ENCODE measurements at places on chromosomes 7 and 10.

DNA sequence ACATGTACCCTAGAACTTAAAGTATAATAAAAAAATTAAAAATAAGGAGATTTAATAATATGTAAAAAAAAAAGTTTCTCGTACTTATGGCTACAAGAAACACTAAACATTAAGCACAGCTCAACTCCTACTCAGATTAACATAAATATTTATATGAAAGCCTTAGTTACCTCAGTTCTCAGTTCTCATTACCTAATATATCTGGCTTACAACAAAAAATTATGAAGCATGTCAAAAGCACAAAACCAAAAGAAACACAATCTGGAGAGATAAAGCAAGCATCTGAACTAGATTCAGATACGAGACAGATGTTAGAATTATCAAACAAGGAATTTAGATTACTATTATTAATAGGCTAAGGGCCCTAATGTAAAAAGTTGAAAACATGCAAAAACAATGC is 40.1 kb downstream of the RNF133 start:
- no peak for DNase-seq

DNA sequence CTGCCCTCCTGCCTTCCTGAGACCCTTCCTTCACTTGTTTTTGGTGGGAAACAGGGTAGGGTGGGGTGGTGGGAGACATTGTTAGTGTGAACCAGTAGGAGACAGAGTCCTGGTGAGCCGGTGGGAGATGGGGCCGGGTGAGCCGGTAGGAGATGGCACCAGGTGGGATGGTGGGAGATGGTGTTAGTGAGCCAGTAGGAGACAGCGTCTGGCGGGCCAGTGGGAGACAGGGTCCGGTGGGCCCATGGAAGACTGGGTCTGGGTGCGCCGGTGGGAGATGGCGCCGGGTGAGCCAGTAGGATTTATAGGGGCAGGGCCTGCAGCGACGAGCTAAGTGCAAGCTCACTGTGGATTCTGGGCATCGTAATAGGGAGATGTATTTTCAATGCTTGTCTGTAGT is 116.8 kb downstream of the TRRAP start:
- DNase-seq, result no peak

DNA sequence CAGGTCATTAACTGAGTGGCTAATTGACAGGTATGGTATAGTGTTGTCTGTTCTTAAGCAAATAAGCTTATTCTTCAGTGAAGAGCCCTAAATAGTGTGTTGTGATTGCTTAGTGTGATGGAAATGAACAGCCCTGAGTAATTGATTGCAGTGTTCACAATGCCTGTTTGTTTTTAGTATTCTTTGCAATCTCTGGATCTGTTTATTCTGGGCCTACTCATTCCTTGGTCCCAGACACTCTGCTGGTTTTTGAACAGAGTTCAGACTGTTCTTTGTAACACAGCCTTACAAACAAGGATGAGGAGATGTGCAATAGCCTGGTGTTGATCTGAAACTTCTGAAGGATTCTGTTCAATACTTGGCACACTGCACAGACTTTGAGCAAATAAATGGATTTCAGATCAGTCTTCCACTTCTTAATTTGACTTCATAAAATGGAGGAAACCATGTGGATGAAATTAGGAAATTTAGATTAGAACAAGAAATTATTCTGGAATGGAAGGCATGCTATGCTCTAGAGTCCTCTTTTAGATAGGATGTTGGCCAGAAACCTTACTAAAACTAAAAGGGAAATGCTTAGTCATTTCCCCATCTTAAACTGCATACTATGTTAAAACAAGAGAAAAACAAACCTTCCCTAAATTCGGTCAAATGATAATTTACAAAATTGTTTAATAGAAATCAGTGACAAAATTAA is 444.2 kb upstream of the SEMA3D start:
- no peak for DNase-seq

GRCh38 chr10:98418665-98419468 is 3.9 kb upstream of the PYROXD2 start:
- DNase-seq, result no peak

DNA sequence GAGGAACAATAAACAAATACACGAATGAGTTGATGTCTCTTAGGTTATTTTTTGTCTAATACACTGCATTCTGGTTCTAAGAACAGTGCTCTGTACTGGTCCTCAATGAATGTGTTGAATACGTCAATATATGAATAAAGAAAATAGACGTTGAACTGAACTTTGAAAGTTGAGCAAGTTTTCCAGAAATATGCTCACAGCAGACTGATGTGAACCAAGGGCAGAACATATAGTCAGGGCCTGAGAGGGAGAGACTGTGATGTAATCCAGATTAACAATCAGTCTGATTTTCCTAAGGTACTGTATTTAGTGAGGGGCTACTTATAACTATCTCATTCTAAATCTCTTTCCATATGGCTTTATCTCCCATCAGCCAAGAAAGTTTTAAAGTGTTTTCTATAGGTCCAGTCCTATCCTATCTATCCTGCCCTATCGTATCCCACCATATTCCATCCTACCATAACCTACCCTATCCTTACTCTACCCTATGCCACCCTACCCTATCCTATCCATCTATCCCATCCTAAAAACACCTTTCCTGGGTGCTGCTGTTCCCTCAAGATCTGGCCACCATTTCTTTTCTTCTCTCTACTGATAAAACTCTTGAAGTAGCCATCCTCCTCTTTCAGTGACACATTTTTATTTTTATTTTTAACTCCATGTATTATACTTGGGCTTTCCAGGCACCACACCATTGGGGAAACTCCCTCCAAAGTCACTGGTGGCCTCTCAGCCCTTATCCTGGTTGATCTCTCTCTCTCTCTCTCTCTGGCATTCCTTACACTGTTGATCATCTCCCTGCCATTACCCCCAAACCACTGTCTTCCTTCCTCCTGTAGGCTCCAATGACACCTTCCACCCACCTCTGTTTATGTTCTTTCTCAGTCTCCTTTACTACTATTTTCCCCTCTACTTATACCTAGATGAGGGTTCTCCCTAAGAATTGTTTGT is 212.3 kb upstream of the SLC26A5 start:
- DNase-seq, result no peak

DNA sequence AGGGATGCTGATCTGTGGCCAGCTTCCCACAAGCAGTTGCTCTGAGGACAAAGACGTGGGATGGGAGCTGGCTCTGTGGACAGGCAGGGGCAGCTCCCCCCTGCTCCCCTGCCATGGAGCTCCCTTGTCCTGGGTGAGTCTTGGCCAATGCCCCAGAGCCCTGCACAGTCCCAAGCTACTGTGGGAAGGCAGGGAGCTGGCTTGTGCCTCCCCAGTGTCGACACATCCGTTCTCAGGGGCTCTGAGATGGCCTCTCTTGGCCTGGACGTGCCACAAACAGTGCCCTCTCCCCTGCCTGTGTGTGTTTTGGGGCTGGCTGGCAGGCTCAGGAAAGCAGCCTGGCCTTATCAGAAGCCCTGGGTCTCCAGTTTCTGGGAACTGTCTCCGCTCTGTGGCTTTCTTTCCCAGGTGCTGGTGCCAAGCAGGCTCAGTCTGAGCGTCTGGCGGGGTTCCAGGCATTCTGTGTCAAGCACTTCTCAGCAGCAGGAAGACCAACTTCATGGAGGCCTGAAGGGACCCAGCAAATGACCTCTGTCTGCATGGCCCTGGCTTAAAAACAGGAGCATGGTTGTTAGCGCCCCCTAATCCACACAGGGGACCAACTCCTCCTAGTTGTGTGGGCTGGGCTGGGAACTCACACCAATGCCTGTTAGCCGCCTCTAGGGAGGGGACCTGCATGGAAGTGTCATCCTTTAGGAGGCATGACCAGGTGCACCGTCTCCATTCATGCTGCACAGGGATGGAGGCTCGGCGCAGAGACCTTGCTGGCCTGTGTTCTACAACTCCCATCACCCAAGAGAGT is 375.2 kb downstream of the RPS24 start:
- DNase-seq, result no peak

GRCh38 chr10:31701546-31701945 is 227.1 kb downstream of the ARHGAP12 start:
- DNase-seq, result no peak

- DNase-seq, result peak; percentile 46
These were observed 21.4 kb upstream of the VOPP1 start for GRCh38 chr7:55593515-55594318.

GRCh38 chr7:480531-481218 is 39.0 kb downstream of the PDGFA start:
- no peak for DNase-seq

- no peak for DNase-seq
These were observed 3.6 kb downstream of the NPM3 start for GRCh38 chr10:101779544-101780186.

GRCh38 chr10:10014846-10015245 is 1002.8 kb upstream of the CELF2 start:
- no peak for DNase-seq

DNA sequence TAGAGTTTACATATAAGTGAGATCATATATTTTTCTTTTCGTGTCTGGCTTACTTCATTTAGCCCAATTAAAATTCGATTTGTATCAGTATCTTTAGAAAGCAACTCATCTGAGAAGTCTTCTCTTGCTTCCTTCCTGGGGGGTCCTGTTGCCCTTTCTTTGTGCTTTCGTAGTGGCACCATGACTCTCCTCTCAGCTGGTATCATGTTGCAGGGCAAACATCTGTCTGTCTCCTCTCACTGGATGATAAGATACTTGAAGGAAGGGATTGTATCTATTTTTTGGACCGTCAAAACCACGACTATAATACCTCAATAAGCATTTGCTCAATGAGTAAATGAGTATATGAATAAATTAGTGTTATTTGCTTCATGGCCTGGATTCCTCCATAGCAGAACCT is 382.5 kb upstream of the SORCS1 start:
- DNase-seq, result no peak

DNA sequence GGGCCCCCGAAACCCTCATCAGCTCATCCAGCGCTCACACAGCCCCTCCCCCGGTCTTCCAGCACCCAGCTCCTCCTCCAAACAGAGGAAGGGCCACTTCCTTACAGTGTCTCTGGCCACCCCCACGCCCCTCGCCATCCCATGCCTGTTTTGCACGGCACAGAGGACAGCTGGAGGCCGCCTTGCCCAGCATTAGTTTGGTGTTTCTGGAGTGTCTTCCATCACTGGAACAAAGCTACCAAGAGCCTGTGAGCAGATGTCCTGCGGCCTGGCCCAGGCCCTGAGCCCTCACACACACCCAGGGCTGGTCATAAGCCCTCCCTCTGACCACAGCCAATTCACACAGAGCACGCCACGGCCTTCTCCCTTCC is 82.3 kb downstream of the MAD1L1 start:
- DNase-seq, result no peak

- no peak for DNase-seq
These were observed 86.5 kb upstream of the TMEM72 start for GRCh38 chr10:44824607-44825006.

DNA sequence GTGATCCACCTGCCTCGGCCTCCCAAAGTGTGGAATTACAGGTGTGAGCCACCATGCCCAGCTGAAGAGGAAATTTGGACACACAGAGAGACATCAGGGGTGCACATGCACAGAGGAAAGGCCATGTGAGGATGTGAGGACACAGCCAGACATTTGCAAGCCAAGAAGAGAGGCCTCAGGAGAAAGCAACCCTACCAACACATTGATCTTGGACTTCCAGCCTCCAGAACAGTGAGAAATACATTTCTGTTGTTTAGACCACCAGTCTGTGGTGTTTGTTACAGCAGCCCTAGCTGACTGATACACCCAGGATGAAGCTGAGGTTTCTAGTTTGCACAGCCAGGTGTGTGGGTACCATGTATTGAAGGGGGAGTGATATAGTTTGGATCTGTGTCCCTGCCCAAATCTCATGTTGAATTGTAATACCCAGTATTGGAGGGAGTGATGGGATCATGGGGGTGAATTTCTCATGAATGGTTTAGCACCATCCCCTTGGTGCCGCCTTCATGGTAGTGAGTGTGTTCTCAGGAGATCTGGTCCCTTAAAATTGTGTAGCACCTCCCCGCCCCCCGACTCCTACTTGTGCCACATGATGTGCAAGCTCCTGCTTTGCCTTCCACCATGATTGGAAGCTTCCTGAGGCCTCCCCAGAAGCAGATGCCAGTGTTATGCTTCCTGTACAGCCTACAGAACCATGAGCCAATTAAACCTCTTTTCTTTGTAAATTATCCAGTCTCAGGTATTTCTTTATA is 64.7 kb upstream of the DUSP5 start:
- no peak for DNase-seq

DNA sequence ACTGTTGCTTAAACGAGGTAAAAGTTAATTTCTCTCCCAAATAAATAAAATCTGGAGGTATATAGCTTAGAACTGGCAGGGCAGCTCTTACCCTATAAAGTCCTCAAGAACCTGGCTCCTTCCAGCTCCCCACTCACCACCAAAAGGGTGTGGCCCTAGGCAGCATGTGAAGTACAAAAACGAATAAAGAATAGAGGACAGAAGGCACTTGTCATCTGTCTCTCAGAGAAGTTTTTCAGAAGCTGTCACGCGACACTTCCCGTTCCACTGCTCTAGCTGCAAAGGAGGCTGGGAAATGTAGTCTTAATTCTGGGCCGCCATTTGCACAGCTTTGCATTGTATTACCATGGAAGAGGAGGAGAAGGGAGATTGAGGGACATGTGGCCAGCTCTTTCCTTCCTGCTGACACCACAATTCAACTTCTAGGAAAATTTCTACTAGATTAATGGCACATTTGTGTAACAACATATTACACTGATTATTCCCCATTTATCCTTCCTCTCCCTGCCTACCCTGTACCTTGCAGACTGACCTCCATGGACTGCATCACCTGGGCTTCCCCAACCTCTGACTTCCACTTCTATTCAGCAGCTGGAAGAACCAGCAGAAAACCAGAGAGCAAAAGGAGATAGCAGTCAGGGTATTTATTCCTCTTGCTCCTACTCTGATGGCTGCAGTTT is 62.2 kb downstream of the CCDC71L start:
- no peak for DNase-seq

DNA sequence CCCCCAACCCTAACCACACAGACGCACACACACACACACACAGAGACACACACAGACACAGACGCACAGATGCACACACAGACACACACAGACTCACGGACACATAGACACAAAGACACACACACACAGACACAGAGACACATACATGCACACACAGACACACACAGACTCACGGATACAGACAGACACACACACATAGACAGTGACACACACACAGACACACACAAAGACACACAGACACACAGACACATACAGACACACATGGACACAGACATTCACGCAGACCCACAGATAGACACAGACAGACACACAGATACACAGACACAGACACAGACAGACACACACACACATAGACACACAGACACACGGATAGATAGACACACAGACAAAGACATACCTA is 2.1 kb downstream of the CALML5 start:
- DNase-seq, result no peak

GRCh38 chr7:131338173-131338572 is 10.5 kb downstream of the MKLN1 start:
- DNase-seq, result no peak
